H1 (cell line): ENCODE measurements at places on chromosomes 16 and 17.

GRCh38 chr16:85088570-85089199 is 23.6 kb downstream of the CIBAR2 start:
- DNase-seq, result no peak

DNA sequence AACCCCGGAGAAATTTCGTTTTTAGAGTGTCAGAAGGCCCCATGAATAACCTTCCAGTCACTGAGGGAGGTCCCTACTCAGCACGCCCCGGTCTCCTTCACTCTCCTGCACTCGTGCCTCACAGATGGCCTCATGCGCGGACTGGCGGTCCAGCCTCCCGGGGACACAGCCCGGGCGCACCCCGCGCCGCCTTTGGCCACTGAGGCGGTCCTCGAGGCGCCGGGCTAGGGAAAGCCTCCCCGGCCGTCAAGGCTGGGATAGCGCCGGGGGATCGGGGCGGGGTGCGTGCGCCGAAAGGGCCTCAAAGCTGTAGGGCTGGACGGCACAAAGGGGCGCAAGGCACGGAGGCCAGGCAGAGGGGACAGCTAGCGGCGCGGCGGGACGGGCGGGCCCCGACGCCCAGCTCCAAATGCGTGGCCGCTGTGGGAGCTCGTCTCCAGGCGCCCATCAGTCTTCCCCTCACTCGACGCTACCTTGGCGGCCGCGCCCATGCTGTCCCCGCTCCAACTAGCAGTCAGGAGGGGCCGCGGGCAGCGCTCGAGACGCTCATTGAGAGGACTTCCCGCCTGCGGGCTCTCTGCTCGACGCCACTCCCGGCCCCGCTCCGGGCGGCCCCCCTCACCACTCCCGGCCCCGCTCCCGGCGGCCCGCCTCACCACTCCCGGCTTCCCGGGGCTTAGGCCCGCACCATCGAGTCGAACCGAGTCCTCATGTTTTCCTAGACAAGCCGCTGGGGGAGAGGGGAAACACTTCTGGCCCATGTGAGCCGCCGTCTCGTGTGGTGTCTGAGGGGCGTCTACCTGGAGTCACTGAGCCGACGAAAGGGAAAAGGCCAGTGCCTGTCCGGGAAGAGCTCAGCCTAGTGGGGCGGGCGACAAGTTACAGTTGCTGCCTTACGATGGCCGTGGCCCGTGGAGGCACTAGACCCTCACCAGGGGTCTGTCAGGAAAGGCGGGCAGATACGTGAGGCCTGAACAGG is at the start of gene USP6:
TSS of gene USP6 (plus strand) at position 360 of the 979 bp plus-strand sequence. CDS start 14,336 bp downstream, outside the sequence.
- peak; percentile 57 for DNase-seq

DNA sequence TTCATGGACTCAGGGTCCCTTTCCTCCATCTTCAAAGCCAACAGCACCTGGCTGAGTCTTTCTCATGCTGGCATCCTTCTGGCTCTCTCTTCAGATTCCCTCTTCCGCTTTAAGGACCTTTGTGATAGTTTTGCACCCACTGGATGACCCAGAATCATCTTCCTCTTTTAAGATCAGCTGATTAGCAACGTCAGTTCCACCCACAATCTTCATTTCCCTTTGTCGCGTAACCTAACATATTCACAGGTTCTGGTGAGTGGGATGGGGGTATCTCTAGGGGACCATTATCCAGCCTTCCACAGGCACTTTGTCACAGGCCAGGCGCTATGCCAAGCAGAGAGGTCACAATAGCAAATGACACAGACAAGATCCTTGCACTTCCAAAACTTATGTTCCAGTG is 593.8 kb downstream of the MAF start:
- no peak for DNase-seq

- peak; percentile 15 for DNase-seq
These were observed 226.2 kb downstream of the CCDC182 start for GRCh38 chr17:57518587-57519581.

GRCh38 chr17:2435862-2436261 is 35.0 kb upstream of the MNT start:
- DNase-seq, result peak; percentile 51

DNA sequence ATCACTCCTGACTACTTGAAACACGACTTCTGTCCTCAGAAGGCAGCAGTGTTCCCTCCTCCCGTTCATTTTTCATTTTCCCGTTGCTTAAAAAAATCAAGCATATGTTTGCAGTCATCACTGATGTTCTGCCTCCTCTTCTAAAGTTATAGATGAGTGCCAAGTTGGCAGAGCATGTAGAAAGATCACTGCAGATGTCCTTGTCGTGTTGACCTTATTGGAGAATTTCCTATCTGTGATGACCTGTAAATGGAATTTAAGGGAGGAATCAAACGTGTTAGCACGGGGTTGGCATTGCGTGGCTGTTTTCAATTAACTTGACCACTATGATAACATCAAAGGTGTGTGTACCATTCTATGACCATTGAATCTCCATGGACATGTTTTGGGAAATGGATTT is 396.7 kb downstream of the WWOX start:
- no peak for DNase-seq

DNA sequence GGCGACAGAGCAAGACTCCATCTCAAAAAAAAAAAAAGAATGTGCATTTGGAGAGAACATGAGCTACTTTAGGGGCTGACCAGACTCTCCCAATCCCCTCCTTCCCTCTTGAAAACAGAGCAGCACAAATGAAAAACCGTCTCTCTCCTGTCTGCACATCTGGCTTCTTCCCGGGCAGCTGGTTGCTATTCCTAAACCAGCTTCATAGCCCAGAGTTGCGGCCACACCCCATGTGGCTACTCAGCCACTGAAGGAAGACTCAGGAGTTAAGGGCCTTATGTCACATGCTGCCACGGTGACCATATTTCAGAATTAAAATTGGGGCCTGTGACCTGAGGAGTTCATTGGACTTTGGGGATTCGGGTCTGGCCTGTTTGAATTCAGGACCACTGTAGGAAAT is 48.3 kb downstream of the KATNIP start:
- DNase-seq, result no peak

- no peak for DNase-seq
These were observed 6.8 kb downstream of the PRCD start for GRCh38 chr17:76546556-76547182.

GRCh38 chr16:88856122-88856827 is 472 bp downstream of the GALNS start:
- DNase-seq, result peak; percentile 72

DNA sequence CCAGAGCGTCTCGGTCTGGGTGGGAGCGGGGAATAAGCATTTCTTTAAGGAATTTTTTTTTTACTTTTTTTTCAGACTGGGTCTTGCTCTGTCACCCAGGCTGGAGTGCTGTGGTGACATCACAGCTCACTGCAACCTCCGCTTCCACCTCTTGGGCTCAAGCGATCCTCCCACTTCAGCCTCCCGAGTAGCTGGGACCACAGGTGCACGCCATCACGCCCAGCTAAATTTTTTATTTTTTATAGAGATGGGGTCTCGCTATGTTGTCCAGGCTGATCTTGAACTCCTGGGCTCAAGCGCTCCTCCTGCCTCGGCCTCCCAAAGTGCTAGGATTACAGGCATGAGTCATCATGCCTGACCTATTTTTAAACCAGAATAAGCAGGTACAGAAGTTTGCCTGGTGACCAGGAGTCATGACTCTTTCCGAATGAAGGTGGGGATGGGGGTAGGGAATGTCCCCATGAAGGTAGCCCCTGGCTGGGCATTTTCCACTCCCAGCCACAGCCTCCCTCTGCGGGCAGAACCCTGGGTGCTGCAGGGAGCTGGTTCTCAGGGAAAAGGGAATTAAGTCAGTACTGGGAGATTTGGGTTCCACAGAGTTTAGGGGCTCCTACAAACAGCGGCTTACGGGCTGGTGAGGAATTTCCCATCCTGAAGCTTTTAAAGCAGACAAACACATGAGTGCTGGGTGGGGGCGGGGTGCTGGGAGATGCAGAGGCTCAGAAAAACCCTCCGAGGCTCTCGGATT is 48.3 kb downstream of the TBC1D16 start:
- no peak for DNase-seq

GRCh38 chr16:17384471-17384870 is 86.3 kb downstream of the XYLT1 start:
- DNase-seq, result no peak

DNA sequence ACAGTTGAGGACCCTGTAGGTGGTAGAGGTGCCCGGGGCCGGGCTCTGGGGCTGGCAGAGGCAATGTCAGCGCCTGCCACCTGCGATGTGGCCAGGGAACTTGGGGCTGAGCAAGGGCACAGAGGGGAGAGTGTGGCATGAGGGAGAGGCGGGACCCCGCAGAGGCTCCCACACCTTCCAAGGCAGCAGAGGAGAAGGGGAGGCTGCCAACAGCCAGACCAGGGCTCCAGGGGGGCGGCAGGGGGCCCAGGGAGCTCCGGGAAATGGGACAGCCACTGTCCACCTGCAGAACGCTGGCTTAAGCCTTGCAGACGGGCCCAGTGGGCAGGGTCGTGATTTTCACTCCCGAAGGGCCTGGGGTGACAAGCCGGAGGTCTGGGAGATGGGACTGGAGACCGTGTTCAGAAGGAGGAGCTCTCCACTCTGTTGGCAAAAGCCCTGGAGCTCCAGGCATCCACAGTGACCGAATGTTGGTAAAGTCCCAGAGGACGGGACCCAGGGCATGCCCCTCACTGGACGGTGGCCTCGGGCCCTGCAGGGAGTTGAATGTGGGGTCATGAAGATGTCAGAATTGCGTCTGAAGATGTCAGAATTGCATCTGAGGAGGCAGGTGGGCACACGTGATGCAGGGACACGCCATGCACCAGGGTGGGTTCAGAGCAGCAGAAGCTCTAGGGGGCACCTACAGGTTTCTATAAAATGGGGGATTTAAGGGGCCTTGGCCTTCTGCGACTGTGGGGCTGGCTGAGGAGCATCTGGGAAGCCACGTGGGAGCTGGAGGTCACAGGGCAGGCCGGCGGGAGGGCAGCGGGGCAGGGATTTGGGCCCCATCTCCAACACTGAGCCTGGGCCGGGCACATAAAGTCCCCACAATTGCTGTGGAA is 18.6 kb downstream of the CD7 start:
- DNase-seq, result no peak

DNA sequence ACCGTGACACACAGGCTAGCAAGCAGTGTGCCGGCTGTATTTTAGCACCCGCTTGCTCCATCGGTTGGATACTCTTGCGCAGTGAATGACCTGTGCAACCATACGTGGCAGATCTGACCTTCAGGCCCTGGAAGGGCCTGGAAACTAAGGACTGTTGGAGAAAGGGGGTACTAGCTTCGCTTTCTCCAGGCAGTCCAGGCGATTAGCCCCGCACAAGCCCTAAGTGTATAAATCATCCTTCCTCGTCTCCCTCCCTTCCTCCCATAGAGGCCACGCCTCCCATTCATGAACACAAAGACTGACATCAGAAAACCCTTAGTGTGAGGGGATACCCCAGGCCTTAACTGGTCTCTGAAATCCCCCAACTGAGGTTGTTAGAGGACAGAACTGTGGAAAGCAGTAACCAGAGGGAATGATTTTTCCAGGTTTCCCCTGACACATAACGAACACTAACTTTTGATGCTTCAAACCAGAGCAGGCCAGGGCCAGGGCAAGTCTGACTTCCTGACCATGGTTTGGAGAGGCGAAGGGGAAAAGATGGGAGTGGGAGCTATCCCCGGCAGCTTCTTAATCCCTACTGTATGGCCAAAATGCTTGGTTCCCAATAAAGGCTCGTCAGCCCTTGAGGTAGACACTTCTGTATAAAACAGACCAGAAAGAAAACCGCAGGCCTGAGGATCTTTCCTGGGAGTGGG is 1.4 kb upstream of the DYNLL2 start:
- DNase-seq, result peak; percentile 48

GRCh38 chr16:86657972-86658371 is 79.6 kb downstream of the FOXL1 start:
- DNase-seq, result no peak

DNA sequence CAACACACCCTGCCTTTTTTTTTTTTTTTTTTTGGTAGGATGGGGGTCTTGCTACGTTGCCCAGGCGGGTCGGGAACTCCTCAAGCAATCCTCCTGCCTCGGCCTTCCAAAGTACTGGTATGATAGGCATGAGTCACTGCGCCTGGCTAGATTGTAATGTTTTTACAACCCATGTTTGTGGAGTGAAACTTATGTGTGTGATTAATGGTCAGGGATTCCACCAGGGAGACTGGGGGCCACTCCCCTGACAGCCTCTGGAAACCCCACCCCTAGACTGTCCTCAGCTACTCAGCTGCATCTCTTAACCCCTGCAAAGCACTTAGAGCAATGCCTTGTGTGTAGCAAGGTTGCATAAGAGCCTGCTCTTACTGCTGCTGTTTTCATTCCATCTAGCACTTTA is 220.5 kb downstream of the PARN start:
- no peak for DNase-seq

DNA sequence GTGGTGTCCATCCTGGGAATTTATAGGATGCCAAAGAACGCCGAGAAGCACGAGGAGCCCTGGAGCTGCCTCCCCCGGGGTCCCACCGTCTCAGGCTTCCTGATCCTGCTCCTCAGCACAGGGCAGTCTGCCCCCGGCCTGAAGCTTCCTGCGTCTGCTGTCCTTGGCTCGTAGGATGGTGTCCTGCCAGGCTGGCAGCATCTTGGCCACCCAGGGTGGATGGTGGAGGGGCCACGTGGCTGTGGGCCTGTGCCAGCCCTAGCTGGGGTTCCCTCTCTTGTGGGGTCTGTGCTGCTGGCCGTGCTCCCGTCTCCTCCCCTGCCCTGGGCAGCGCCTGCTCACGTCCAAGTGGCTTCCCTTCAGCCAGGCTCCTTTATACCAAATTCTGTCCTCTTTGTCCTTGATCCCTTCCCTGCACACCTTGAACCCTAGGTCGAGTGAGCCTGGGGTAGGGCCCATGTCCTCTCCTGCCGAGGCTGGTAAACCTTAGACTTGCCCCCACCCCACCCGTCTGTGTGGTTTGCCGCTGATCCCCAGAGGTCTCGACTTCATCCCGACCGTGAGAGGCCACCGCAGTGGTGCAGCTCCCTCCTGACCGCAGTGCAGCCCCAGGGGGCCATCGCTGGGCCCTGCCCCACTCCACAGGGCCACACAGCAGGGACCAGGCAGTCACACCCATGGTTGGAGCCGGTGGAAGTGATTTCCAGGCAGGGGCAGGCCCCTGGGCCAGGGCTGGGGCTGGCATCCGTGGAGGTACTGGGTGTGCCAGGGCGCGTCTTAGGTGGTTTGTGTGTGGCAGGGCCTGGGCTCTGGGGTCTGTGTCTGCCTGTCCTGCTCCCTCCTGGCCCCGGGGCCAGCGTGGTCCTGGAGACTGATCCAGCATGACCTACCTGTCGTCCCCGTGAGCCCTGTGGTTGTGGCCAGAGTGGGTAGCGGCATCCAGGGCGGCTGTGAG is 46.5 kb downstream of the BAIAP2 start:
- no peak for DNase-seq

GRCh38 chr17:6092182-6092902 is 22.2 kb downstream of the WSCD1 start:
- DNase-seq, result no peak
